CD4-positive, alpha-beta T cell treated with Interleukin-17A for 4 hours (primary cell): ENCODE measurements at places on chromosomes 3 and 15.
A peak's percentile ranks its signal among the peaks of the same experiment; 100 is the strongest.

- DNase-seq, result no peak
Measured at GRCh38 chr15:71189718-71190117, 74.4 kb downstream of the THSD4 start.

DNA sequence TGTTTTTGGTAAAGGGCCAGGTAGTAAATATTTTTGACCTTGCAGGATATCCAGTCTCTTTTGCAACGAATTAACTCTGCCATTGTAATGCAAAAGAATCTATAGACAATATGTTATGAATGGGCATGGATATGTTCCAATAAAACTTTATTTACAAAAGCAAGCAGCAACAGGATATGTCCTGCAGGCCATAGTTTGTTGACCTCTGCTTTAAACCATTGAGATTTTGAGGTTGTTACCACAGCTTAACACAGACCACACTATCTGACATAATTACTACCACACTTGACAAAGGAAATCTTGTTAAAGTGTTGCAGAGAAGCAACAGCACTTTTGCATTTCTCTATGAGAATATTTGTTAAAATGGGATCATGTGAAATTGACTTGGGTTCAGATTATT, 349.3 kb downstream of the ERC2 start:
- no peak for DNase-seq

DNA sequence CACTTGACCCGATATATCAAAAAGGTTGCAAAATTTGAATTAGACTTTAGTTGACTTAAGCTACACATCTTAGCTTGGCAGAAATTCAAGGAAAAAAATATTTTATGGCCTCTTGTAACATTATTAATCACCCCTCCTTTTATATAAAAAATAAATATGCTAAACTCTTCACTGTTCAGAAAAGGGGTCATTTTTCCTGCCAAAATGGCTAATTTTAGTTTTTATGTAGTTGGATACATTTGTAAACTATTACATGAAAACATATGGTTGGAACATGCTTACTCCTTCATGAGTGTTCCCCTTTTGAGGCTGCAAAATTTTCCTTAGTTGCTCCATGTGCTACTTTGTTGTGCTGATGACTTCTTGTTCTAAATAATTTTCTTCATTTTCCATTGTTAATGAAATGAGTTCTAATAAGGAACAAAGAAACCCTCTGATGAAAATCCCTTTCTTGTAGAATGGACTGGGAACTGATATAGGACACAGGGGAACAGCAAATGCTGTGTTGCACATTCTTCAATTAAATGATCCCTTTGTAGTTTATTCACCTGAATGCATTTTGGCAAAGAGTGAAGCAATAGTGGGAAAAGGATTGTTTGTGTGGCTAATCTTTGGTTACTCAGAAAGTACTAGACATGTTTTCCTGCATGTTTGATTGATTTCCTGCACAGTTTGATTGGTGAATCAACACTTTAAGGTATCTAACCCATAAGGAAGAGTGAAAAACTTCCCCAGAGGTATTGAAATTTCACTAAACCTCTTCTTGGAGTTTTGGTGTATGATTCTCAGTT, 349.3 kb downstream of the TIGIT start:
- DNase-seq, result no peak

- no peak for DNase-seq
Measured at GRCh38 chr3:127438371-127438770, 150.5 kb upstream of the PRR20G start.

GRCh38 chr3:128282380-128283196, 129.3 kb downstream of the EEFSEC start:
- no peak for DNase-seq

- DNase-seq, result no peak
Measured at GRCh38 chr15:58146211-58146610, 8.0 kb downstream of the AQP9 start.

GRCh38 chr15:80789796-80790195, 10.6 kb downstream of the CEMIP start:
- DNase-seq, result no peak

- DNase-seq, result no peak
Measured at GRCh38 chr3:166554023-166554422, 716.8 kb upstream of the BCHE start.

DNA sequence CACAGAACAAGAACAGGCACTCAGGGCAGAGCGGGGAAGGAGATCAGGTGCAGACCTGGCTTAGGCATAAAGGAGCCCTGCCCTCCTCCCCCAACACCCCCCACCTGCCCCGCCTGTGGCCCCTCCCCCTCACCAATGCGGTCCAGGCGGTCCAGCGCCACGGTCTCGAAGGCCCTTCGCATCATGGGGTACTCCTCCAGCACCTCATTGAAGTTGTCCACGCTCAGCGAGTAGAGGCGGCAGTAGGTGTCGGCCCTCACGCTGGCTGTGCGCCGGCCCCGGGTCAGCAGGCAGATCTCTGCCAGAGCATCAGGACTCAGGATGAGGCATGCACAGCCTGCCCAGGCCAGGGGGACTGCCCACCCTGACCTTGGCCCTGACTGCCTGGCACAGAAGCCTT, 44.8 kb downstream of the HCN4 start:
- no peak for DNase-seq

DNA sequence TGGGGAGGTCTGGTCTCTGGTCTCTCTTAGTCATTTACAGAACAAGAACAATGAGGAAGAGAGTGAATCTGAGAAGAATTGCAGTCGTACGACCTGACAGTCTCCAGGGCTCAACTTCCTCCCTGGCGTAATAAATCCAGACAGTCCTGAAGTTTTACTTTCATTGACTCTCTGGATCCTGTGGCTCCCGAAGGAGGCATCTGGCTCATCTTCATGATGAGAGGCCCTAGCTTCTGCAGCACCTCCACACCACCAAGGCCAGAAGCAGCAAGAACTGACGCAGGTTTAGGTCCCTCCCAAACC, 11.8 kb upstream of the CYFIP1 start:
- no peak for DNase-seq

DNA sequence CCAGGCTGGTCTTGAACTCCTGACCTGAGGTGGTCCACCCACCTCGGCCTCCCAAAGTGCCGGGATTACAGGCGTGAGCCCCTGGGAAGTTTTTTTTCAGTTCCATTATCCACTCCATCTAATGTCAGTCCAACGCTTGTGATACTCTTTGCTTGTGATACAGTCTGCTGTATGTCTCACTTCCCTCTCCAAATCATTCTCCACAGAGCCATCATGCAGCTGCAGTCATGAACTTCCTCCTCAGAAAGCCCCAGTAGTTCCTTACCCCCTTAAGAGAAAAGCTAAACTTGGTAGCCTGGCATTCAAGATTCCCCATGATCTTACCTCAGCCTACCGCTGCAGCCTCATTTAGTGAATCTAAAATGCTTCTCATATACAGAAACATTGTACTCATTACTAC, 2.3 kb downstream of the ARPC4 start:
- no peak for DNase-seq

- peak; percentile 4 for DNase-seq
Measured at GRCh38 chr3:81910244-81910852, 148.9 kb upstream of the GBE1 start.

GRCh38 chr3:27511724-27512422, 27.7 kb upstream of the SLC4A7 start:
- DNase-seq, result no peak

- no peak for DNase-seq
Measured at GRCh38 chr3:16546186-16547010, 32.9 kb upstream of the RFTN1 start.

DNA sequence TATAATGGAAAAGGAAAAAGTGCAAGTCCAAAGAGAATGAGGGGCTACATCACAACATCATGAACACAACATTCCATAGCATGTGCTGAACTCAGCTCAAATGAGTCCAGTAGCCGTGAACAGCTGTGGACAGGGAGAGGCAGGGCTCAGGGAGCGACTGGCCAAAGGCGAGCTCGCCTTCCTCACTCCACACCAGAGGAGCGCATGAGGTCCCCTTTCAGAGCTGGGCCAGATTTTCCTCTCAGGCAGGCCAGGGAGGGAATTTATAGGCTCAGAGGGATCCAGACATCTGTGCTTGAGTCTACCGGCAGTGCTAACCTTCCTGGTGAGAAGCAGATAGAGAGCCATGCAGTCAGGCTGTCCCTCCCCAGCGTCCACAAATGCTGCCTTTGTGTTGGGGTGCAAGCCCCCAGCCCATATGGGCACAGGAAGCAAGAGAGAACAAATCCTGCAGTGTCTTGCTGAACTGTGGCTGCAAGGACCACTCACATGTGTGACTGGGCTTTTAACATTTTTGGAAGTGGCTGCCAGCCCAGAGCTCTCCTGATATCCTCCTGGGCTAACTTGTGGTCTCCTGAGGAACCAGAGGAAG, 32.5 kb downstream of the ARHGEF3 start:
- no peak for DNase-seq

DNA sequence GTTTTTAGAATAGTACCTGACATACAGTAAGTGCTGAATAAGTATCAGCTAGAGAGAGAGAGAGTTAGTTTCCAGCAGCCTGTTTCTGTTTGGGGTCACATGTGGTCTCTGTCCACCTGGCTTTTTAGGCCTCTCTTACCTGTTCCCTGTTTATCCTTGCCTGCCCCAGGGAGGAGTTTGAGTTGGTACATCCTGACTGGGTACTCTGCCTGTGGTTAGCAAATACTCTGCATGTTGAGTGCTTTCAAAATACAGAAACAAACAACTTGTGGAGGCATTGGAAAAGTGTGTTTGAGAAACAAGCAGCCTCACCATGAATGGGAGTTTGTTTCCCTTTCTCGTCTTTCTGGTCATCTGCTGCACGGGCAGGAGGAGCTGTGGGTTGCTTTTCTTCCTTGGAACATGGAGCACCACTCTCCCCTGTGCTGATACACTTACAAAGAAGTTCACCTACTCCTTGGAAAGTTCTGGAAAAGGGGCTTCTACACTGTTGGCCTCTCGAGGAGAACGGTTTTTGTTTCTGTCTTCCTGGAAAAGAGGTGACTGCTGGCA, 166.1 kb downstream of the PGPEP1L start:
- no peak for DNase-seq

DNA sequence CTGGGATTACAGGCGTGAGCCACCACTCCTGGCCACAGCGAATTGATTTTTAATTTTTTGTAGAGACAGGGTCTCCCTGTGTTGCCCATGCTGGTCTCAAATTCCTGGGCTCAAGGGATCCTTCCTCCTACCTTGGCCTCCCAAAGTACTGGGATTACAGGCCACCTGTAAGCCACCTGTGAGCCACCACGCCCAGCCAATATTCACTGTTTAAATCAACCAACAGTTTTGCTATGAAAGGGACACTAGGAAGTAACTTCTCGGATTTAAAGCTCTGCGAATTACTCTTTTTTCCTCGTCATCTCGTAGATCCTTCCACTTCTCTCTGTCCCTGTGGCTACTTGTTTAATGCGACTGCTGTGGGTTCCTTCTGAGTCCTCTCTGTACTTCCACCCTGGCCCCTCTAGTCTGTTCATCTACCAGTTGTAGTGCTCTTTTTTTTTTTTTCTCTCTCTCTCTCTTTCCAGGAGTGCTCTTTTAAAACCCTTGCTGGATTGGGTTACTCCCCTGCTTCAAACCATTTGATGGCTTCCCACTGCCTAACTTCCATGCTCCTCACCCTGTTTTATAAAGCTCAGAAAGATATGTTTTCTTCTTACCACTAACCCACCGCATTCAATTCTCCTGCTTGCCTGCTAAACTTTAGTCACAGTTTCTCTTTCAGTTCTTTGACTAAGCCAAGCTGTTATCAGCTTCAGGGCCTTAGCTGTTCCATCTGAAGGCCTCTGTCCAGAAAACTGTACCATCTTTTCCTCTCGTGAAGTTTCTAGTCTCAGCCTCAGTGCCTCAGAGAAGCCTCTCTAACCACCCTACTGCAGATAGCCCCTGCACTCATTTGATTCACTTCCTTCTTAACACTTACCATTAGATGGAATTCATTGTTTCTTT, 12.4 kb downstream of the RTF1 start:
- DNase-seq, result no peak

- DNase-seq, result no peak
Measured at GRCh38 chr3:64687781-64688604, at the start of gene ADAMTS9. Gene ADAMTS9, minus strand, starts transcription at chr3:64688000. Its CDS starts 343 bp downstream, at chr3:64687657.
